ENCODE measurements at places on chromosomes 5 and 9. TPM values are rescaled to one million over a fixed set of nuclear protein-coding genes. Genes with fewer than 3 reads are reported as not detected.

DNA sequence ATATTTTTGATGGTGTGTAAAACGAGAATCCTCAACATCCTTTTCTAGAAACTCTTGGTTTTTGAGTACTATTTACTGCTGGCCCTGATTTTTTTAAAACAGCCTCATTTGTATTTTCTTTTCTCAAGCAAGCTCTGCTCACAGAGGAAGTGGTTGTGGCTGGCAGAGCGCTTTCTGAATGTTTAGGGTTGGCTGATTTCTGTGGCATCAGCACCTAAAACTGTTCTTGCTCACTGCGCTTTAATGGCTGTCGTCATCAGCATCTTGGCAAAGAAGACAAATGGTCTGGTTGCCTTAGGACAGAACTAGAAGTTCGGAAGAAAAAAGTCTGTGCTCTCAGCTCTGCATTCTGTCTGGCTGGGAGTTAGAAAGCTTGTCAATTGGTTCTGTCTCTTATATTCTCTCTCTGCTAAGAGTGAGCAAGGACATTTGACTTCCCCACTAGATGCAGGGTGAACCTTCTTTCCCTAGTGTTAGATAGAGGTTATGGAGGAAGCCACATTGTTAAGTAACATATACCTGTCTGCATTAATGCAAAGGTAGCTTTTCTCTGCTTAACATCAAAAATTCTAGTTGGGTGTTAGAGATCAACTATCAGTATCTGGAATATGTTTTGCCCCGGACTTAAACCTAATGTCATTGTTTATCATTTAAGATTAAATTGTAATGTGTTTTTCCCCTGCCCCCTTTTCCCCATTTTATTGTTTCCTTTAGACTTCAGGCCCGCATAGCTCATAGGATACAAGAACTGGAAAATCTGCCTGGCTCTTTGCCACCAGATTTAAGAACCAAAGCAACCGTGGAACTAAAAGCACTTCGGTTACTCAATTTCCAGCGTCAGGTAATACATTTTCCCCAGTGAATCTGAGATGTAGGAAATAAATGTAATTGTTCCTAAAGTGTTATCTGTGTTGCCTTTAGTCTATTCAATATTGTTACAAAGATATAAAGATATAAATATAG lies 39.0 kb downstream of the SMARCA2 start:
- DNase-seq, result peak; percentile 40

- no peak for DNase-seq
These were observed 24.7 kb downstream of the LHX6 start for GRCh38 chr9:122204055-122204454.

DNA sequence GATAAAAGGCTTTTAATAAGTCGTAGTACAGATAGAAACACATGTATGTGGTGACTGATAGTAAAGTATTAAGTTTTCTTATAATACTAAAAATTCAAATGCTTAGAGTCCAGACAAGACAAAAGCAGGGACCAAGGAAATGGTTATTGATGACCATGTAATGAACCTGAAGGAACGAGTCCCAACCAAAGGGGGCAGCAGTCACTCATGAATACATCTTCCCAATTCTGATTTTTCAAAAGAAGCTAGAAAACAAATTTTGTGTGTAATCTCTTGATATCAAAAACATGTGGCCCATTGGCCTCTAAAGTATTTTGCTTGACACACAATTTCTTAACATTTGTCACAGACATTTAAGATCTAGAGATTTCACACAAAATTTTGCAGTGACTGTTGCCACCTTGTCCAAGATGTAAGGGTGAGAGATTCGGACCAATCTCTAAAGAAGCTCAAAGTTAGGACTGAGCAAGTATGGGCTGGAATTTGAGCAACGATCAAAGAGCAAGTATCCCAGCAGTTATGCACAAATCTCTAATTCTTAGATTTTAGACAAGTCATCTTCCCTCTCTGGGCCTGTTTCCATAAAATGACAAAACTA lies 66.8 kb downstream of the ARL15 start:
- DNase-seq, result no peak

- no peak for DNase-seq
These were observed 281.5 kb downstream of the EFNA5 start for GRCh38 chr5:107389130-107389774.

GRCh38 chr5:76456258-76456657 lies 53.2 kb downstream of the IQGAP2 start:
- no peak for DNase-seq

GRCh38 chr5:31827867-31828266 lies 188.9 kb downstream of the PDZD2 start:
- no peak for DNase-seq

DNA sequence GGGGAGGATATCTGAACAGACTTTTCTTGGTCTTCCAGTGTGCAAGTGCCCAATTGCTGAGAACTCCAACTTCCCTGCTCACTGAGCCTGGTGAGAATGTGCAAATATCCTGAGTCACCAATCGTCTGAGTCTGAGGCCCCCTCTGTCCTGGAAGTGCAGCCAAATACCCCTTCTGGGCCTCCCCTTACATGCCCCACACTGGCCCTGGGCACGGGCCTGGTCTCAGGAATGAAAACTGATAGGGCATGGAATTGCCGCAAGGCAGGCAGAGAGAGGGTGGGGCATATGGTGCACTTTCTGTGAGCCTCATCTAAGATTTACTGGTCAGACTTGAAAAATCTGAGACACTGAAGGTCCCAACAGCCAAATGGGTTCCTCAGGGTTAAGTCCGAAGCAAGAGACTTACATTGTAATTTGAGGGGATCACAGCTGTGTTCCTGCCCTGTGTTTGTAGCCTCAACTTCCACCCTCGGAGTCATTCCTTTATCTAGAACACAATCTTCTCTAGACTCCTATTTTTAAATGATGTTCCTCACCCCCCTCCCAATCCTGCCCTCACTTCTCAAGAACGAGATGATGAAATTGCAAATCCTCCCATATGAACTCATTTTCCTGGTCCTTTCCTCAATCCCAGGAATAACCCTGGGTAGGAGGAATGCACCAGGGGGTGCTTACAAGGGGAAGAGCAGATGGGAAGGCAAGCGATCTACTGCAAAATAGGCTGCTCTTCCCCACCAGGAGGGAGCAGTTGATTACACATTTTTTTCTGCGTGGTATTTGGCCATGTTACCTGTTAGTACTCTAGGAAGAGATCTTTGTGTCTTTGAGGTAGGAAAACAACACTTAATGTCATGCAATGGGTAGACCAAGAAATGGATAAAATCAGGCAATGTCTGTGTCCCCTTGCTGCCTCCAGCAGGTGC lies 34.6 kb upstream of the ARHGAP26 start:
- no peak for DNase-seq

CDX1 gene
- total RNA-seq, result 5.2 TPM

WNK2 gene
- 91.1 TPM for total RNA-seq

DNA sequence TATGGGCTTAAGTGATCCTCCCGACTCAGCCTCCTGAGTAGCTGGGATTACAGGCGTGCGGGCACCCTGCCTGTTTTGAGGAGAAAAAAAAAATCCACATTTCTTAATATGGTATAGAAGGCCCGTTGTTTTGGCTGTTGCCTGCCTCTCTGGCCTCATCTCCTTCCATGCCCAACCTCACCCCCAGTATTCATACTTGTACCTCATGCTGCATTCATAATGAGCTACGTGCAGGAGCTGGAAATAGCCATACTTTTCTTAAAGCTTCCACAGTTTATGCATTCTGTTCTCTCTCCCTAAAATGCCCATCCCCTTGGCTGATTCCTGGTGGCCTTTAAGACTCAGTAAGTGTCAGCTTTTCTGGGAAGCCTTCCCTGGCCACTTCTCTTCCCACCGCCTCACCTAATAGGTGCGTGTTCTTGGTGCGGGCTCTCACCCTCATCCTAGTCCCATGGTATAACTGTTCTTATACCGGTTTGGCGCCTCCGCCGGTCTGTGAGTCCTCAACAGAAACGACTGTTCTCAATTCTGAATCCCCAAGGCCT lies 2.1 kb upstream of the TPM2 start:
- no peak for DNase-seq

DNA sequence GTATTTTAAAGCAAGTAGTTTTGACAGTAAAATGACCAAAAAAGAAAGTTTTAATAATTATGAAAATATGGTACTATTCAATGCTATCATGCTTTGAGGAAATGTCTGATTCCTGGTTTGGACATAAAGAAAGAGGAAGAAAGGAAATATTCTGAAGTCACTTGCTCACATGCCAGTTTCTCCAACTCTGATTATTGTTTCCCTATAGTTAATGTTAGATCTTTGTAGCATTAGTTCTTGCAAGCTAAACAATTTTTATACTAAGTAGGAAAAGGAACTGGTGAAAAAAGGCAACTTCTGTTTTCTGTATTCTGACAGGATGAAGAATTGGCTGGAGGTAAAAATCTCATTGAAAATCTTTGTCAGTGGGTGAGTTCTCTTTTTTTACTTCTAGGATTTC lies 119.5 kb downstream of the YTHDC2 start:
- no peak for DNase-seq

PCDHA8 gene
- 1.9 TPM for total RNA-seq

DNA sequence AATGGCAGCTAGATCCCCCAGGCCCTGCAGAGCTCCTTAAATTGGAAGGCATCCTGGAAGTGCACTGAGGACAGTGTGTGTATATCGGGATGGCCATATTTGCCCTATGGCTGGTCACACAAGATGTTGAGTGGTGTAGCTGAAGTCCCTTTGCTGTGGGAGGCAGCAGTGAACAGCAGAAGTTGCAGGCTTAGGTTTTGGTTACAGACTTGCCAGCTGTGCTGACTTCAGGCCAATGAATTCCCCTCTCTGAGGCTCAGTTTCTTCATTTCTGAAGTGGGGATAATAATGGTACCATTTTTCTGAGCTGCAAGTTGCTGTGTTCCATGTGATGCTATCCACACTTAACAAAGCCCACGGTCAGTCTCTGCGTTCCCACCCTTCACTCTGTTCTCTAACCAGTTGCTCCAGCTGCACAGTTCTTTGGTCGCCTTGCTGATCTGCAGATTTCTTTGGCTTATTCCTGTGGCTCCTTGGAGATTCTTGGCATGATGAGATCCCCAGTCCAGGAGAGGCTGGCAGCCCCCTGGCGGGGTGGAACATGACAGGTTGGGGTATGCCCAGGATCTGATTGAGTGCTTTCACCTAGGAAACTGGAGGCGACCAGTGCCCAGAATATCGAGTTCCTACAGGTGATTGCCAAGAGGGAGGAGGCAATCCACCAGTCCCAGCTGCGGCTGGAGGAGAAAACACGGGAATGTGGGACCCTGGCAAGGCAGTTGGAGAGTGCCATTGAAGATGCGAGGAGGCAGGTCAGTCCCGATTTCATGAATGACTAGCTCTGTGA lies 6.5 kb upstream of the GLE1 start:
- DNase-seq, result no peak

- no peak for DNase-seq
These were observed 246.7 kb downstream of the GAS1 start for GRCh38 chr9:86700629-86701028.

TAF1L gene
- 4.8 TPM for total RNA-seq

GRCh38 chr9:137369911-137370764 lies 52.8 kb downstream of the EXD3 start:
- DNase-seq, result no peak

DNA sequence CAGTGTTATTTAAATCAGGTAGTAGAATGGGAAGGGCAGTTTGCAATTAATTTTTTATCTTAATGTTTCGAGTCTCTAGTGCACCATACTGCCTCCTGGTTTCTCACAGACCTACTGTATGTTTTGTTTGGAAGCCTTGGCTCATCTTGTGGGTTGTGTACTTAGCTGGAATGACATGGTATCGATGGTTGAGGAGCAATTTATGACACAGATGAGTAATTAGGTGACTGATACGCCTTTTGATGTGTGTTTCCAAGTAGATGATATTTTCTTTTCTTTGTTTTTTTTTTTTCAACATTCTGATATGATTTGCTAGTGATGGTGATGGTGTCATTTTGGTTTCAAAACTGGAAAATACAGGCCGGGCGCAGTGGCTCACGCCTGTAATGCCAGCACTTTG lies 16.1 kb downstream of the BASP1 start:
- no peak for DNase-seq

DNA sequence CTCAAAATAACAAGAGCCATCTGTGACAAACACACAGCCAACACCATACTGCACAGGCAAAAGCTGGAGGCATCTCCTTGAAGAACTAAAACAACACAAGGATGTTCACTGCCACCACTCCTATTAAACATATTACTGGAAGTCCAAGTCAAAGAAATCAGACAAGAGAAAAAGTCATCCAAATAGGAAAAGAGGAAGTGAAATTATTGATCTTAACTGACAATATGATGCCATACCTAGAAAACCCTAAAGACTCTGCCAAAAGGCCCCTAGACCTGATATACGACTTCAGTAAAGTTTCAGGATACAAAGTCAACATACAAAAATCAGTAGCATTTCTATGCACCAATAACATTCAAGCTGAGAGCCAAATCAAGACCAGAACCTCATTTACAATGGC lies 30.0 kb upstream of the MACIR start:
- DNase-seq, result no peak

SPATA31D4 gene
- 6.1 TPM for total RNA-seq

TRIM41 gene
- total RNA-seq, result 39.6 TPM

CCDC187 gene
- total RNA-seq, result 61.5 TPM

- DNase-seq, result no peak
These were observed 37.3 kb downstream of the CFAP77 start for GRCh38 chr9:132447346-132447745.

DNA sequence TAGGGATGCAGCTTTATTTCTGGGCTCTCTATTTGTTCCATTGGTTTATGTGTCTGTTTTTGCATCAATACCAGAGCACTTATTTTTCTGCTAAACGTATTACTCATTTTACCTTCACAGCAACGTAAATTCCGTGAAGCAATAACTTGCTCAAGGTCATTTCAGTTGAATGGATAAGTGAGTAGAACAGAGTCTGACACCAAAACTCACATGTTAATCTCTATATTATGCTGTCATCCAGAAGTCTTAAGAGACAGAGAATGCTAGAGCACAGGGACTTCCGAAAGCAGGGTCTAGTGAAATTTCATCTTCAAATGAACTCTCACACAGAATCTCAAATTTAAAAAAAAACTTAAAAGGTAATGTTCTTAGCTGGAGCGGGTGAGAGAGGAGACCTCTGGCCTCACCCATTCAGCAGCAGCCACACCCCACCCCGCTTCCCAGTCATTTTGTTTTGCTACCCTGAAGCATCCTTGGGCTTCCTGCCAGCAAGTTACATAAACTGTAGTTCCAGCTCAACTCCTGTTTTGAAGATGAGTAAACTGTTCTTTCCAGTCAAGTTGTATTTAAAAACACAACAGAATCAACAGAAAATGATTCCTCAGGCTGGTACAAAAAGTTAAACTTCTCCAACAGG lies 69.3 kb downstream of the TRIM36 start:
- DNase-seq, result peak; percentile 17

DNA sequence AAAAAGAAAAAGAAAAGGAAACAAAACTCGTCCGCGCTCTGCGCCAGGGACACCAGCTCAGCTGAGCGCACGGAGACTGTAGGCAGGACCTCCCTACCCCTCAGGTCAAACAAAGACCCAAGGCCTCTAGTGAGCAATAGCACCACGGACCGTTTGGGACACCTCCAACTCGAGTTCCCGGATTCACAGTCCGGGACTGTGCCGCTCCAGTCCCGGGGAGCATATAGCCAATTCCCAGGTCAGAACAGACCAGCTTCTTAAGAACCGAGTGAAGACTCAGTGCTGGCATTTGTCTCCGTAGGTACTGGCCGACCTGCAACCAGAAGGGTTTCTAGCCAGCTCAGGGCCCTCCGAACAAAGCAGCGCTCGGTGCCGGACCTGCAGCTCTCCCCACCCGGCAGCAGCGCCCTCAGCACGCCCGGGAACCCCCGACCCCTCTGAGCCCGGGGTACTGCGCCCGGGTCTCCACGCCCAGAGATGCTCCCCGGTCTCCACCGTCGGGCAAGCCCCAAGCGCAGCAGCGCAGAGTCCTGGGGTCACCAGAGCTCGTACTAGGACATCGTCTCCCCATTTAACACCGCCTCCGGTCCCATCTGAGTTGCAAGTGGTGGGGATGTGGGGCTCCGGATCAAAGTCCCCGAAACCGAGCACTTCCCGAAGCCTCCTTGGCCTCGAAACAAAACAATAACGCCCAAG lies 591 bp downstream of the ABCA1 start:
- DNase-seq, result peak; percentile 63
